AG20443 (cell line): ENCODE measurements at places on chromosomes 11 and 22.

DNA sequence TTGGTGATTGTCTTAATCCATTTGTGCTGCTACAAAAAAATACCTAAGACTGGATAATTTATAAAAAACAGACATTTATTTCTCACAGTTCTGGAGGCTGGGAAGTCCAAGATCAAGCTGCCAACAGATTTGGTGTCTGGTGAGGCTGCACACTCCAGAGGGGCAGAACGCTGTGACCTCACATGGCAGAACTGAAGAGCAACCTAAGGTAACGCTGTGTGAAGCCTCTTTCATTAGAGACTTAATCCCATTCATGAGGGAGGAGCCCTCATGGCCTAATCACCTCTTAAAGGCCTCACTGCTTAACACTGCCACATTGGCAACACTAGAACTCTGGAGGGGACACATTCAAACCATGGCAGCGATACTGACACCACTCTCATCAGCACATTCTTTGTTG, 42.7 kb upstream of the BIRC3 start:
- DNase-seq: no peak

- DNase-seq: no peak
Measured at GRCh38 chr22:33299245-33299956, 241.2 kb upstream of the SYN3 start.

DNA sequence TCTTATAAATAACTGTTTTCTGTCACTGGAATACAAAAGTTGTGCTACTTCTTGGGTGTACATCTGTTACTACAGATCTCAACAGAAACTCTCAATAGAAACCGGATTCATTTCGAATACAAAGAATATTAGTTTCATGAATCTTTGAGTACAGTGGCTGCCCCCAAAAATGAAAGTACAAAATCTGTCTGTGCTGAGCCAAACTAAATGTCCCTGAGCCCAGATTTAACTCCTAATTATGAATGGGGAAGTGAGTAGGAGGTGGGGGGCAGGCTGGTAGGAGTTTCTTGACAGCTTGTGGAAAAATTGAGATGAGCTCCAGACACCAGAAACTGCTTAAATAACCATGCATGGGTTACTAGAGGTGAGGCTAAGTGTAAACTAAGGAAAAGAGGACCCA, 41.6 kb downstream of the PITPNB start:
- no peak for DNase-seq

DNA sequence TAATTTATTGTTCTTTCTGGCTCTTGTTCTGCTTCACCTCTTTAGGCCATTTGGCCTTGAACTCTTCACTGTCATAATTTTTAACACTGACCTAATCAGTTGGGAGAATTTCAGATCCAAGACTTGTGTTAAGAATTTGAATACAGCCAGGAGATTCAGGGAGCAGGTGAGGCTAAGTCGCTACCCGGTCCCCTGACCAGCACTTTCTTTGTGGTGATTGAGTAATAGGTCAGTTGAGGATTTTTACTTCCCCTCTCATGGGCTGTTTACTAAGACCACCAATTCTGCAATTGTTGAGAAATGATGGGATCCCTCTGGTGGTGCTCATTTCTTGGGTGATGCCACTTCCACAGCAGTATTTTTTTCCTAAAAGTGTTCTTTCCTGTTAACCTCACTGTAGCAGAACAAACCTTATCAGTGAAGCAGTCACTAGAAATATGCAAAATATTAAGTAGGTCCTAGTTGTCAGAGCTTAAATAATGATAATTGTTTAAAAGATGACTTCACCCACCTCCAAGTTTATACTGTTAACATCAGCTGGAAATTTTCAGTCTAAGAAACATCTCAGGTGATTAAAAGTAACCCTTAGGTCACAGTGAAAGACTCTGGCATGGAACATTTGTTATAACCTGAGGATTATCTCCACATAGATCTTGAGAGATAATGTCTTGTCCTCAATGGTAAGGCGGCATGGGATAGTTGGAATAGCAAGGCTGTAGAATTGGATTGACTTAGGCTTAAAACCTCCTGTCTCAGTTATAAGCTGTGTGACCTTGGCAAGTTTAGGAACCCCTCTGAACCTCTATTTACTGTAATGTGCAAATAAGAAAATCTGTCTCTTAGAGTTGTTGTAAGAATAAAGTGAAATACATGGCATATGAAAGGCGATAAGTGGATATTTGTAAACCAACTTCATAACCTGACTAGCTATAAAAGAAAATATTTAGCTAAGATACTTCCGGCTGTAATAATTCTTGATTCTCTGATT, 41.3 kb downstream of the POLD3 start:
- no peak for DNase-seq

DNA sequence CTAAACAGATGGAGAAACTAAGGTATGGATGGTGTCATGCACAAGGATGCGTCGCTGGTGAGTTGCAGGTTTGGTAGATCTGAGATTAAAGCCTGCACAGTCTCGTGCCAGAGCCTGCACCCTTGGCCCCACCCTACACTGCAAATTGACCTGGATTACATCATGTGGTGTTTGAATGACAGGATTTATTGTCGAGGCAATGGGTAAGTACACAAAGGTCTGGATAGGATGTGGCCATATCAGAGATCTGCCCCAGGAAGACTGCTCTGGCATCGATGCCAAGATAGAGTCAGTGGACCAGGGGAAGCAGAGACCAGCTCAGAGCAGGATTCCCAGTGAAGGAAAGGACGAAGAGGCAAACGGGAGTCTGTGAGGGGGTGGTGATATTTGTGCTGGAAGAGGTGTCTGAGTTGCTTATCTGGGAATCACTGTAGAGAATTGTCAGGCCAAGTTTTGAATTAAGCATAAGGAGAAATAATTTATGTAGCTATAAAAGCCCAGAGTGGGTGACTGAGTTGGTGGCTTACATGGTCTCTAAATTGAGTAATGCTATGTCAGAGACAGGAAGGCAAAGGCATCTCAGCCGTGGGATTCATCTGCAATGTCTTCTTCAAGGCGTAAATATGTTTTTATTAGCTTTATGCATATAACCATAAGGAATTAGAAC, 499.6 kb upstream of the B3GAT1 start:
- no peak for DNase-seq

DNA sequence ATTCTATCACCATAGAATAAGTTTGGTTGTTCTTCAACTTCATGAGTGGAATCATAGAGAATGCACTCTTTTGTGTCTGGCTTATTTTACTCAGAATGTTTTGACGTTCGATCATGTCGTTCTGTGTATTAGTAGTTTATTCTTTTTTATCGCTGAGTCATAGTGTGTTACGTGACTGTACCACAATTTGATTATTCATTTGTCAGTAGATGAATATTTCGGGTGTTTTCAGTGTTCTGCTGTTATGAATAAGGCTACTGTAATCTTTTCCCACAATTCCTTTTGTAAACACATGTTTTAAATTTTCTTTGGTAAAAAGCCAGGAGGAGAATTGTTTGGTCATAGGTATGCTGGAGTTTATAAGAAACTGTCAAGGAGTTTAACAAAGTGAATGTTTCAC, 279.9 kb upstream of the B3GAT1 start:
- no peak for DNase-seq

DNA sequence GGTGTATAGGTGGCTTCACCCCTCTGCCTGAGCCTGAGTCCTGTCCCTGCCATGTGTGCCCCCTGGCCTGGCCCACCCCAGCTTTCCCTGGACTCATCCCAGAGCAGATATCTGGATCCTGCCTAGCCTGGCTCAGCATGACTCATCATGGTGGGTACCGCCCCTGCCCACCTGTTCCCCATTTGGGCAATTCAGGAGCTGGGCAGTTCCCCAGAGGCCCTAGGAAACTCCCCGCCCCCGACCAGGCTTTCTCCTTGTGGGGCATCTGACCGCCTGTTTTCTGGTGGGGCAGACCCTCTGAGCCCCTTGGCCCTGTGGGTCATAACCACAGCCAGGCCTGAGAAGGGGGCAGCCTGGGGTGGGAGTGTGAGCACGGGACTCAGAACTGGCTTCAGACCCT, 4.4 kb downstream of the TSPO start:
- no peak for DNase-seq

GRCh38 chr11:19832086-19832750, 119.6 kb downstream of the NAV2 start:
- no peak for DNase-seq

DNA sequence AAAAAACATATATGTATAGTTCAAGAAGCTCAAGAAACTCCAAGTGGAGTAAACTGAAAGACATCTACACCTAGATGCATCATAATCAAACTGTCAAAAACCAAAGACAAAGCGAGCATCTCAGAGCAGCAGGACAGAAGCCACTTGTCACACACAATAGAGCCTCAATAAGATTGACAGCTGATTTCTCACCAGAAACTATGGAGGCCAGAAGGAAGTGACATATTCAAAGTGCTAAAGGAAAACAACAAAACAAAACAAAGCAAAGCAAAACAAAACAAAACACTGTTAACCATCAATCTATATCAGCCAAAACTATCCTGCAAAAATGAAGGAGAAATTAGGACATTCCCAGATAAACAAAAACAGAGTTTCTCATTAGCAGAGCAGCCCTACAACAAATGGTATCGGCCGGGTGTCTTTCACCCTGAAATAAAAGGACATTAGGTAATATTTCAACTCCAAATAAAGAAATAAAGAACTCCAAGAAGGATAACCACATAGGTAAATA, 65.8 kb upstream of the SEPTIN5 start:
- no peak for DNase-seq

DNA sequence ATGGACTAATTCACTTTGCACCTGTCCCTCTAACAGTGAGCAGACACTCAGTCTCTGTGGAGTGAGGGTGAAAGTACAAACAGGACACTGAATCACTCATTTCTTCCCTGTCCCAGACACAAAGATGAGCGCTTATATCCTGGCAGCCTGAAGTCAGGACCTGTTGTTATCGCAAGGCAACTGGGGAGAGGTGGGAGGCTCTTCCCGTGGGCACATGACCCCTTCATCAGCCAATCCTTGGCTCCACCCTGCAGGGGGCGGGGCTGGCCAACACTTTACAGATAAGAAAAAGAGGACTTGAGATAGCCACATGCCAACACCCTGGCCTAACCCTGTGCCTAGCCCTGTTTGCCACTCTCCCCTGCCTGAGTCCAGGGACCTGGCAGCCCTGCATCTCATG, 29.5 kb upstream of the TESMIN start:
- DNase-seq: no peak

DNA sequence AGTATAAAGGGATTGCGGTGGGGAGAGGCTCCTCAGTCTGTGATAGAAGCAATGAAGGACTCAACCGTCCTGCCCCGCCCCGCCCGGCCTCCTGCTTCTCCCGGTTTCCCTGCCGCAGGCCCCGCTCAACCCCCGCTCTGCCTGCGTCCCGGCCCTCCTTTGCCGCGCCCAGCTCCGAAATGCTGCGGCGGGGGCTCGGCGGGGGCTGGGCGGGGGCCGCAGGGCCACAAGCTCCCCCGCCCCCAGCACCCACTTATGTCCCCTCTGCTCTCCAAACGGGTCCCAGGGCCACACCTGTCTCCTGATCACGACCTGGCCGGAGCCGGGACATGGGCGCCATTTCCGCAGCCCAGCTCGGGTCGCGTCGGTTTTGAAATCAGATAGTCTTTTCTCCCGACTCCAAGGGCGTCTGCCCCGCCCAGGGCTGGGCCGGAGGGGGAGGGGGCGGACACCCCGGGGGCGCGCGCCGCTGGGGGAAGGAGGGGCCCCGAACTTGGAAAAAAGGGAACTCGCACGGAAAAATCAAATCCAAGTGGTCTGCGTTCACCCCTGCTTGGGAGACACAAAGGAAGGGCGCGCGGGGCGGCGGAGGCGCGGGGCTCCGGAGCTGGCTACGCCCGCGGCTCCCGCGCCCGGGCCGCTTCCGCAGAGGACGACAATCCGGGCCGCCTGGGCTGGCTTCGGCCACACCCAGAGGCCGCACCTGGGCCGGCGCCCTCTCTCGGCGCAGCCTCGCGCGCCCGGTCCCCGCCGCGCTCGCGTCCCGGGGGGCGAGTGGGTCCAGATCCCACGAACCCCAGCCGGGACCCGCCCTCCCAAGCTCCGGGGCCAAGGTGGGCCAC, 70.6 kb upstream of the EP300 start:
- DNase-seq: peak; percentile 77

- peak; percentile 51 for DNase-seq
Measured at GRCh38 chr22:50112151-50113118, 22.6 kb downstream of the MOV10L1 start.

DNA sequence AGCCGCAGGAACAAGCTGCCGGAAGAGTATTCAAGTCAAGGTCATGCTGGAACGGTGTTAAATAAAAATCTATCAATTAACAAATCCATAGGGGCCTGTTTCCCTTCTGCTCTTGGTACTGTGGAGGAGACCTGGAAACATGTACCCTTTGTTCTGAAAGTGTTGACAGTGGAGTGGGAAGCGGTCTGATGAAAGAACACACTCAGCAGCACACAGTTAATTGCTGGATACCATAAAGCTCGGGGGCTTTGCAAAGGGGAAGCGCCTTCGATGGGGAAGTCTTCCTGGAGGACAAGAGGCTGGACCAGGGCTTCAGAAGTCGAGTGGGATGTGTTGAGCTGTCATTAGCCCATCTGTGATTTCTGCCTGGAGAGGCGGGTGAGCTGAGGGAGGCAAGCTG, 112.5 kb upstream of the CLPB start:
- DNase-seq: no peak

GRCh38 chr11:116740741-116741140, 32.0 kb downstream of the BUD13 start:
- no peak for DNase-seq

DNA sequence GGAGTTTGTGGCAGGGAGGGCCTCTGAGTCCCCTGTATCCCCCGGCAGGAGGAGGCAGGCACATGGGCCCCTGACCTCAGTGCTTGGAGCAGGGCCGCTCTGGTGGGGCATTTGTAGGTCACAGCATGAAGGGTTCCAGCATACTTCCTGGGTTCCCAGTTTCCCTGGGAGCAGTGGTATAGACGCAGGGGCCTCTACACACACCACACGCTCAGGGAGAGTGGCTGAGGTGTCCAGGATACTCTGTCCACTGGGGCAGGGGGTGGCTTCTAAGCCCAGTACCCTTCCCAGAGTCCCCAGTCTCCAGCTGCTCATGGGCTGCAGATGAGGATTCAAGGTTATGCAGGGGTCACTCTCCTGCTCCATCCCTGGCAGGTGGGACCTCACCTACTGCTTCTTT, 6.1 kb downstream of the LSP1 start:
- no peak for DNase-seq

- DNase-seq: no peak
Measured at GRCh38 chr22:22400964-22401363, 107.6 kb downstream of the ZNF280B start.

DNA sequence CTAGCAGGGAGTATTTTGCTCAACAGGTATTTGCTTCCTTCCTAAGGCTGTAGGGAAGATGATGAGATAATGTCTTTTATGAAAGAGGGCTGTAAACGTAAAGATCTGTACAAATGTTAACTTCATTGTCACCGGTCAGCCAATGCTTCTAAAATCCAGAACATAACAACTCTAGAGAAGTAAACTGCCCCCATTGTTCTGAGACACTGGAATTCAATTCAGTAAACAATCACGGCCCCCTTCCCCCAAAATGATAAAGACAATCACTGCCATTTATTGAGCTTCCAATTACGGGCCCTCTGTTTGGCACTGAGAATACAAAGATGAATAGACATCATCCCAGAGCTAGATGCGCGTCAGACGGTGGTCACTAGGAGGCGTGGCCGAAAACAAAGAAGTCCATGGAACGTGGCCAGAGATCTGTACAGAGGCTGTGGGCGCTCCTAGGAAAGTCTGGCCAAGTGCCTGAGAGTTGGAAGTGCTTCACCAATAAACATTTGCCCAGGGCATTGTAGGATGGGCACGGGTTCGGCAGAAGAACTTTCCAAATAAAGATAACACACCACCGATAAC, 576 bp downstream of the TMEM258 start:
- DNase-seq: peak; percentile 90
